ENCODE measurements at places on chromosomes 6 and 20.

DNA sequence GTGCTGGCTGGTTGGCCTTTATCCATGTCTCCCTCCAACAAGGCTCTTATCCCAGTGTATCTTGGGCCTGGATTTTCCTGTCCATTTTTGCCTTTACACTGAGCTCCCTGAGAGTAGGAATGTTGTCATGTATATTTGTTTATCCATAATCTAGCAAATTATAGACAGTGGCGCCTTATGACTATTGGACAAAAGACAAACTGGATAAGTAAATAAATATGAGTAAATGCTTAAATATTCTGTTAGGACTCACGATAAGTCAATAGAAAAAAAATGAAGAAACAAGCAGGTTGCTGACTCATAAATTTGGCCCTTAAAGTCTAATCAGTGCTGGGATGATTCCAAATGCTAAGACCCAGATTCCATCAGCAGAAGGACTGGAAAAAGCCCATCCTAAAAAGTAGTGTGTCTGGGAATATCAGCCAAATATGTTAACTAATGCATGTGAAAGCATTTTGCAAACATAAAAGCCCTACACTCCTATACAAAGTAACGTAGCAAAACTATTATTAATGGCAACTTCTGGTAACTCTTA lies 55.0 kb upstream of the PCSK2 start:
- no peak for DNase-seq

- DNase-seq, result no peak
These were observed 6.4 kb downstream of the FUCA2 start for GRCh38 chr6:143505111-143505510.

DNA sequence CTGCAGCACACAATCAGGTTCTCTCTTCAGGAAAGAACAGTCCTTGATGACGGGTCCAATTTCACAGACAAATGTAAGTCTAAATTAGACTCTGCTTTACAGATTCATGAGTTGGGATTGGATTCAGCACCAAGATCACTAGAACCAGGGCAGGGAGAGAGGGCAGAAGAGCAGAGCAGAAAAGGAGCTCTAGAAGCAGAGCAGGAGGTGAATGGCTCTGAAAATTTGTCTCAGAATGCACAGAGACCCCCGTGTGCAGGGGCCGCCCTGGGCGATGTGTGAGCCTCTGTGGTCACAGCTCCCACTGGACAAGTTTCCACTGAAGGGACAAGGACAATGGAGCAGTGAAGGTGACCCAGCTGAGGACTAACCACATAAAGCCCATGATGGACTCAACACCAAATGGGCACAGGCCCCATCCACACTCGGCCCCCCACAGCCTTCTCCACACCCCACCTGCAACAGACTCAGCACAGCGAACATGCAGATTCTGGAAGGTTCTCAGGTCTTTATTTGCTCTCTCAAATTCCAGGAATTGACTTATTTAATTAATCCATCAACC lies 3.5 kb downstream of the HLA-B start:
- no peak for DNase-seq

- no peak for DNase-seq
These were observed 39.7 kb downstream of the SH3BGRL2 start for GRCh38 chr6:79670789-79671188.

DNA sequence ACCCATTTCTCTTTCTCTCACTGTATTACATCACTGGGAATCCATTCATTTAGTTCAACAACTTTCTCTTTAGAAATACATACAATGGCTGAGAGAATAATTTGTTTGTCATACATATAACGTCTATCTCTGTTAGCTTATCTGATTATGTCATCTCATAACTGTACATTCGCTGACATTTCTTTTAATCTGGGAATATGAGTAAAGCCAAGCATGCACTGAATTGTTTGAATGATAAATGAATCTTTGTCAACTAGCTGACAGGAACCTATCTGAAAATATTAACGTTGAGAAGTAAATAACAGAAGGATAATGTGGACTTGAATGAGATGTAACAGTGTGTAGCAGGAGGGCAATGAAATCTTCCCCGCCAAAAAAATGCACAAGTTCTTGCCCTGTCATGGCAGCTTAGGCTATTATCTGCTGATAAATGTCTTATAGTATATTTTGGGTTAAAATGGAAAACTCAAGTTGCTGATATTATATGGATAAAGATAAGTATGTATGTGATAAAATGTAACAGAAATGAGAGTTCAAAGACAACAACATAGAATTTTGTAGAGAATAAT lies 581.2 kb upstream of the ADGRB3 start:
- DNase-seq, result no peak

GRCh38 chr6:163671355-163671754 lies 256.8 kb downstream of the QKI start:
- DNase-seq, result no peak

DNA sequence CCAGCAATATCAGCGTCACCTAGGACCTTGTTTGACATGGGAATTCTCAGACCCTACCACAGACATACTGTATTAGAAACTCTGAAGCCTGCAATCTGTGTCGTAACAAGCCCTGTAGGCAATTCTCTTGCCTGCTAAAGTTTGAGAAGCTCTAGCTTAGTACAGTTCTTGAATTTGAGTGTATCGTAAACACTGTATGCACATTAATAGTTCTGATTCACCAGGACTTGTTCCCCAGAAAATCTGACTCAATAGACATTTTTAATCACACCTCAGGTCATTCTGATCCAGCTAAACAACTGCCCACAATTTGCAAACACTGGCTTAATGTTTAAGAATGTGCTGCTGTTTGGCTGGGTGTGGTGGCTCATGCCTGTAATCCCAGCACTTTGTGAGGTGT lies 414.3 kb downstream of the TFAP2A start:
- no peak for DNase-seq

- DNase-seq, result no peak
These were observed 86.7 kb downstream of the PACRG start for GRCh38 chr6:162814426-162814973.

GRCh38 chr6:158009114-158009891 lies 27.6 kb downstream of the SYNJ2 start:
- no peak for DNase-seq

DNA sequence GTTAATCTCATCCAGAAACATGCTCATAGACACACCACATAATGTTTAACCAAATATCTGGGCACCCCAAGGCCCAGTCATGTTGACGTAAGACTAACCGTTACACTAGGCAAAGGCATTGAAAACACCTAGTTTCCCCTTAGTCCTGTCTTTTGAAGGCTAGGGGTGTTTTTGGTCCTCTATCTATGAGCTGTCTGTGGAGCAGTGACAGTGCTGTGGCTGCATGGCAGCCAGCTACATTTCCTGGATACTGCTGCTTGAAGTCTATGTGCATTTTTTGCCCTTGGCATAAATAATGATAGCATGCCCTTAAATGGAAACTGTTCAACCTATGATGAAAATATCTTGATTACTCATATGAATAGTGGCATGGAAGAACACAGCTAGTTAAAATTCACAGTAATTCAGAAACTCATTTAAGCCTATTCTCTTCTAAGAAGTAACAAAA lies 18.6 kb downstream of the FARS2 start:
- DNase-seq, result no peak

GRCh38 chr20:22984606-22985005 lies 50.5 kb upstream of the SSTR4 start:
- no peak for DNase-seq

GRCh38 chr6:1230281-1230680 lies 81.6 kb upstream of the FOXQ1 start:
- DNase-seq, result no peak

- DNase-seq, result no peak
These were observed 60.9 kb downstream of the IRF4 start for GRCh38 chr6:452301-453067.

DNA sequence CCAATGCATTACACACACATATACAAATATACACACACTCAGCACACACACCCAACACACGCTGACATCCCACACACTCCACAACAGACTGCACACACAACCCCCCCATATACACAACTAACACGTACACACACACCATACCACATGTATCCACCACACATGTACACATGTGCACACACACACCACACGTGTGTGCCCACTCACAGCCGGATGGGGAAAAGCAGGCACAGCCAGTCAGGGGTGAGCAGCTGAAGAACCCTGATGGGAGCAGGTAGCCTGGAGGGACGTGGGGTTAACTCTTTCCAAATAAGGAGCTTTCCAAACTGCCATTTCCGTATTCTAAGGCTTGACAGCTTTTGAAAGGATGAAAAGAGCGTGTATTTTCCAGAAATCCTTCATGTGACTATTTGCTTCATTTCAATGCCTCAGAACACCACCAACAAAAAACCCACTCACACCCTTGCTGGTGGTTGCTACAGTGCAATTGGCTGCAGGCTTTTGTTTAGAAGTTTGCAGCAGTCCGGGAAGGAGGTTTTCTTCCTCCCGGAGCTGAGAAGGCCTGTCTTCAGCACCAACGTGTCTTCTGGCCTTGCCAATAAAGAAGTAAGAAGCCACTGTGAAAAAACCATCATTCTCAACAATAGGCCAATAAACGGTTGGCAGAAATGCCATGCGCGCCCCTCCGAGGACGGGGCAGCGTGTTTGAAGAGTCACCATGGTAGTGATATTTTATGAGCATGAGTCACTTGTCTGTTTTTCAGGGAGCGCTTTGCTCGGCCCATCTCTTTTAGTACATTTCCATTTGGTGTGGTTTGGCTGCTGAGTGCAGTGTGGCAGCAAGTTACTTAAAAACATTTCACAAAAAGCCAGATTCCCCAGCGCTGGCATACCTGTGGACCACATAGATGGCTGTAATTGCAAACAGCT lies 131.3 kb upstream of the GMDS start:
- no peak for DNase-seq

GRCh38 chr6:30206799-30207618 lies 6.2 kb downstream of the TRIM26 start:
- DNase-seq, result no peak
